ENCODE measurements at places on chromosomes 11 and 22. TPM values are rescaled to one million over a fixed set of nuclear protein-coding genes. Genes with fewer than 3 reads are reported as not detected.

Gene RAB38
- total RNA-seq: 23.6 TPM

Gene OR5P2
- total RNA-seq: not detected

Gene CD82
- 31.1 TPM for total RNA-seq

Gene CARNS1
- 5.1 TPM for total RNA-seq

Gene PLAAT5
- total RNA-seq: 2.7 TPM

Gene JOSD1
- 42.9 TPM for total RNA-seq

Gene OR10G6
- total RNA-seq: not detected

Gene CCDC73
- not detected for total RNA-seq

Gene RAG2
- 0.49 TPM for total RNA-seq

Gene MS4A10
- not detected for total RNA-seq

Gene SCGB1C1
- not detected for total RNA-seq

Gene CREBZF
- 227 TPM for total RNA-seq

Gene TMEM223
- 19.8 TPM for total RNA-seq

Gene SAA2
- total RNA-seq: 0.99 TPM

Gene MRGPRX4
- total RNA-seq: not detected

Gene SC5D
- 53.1 TPM for total RNA-seq

Gene LRRC75B
- 16.0 TPM for total RNA-seq

Gene TRIM66
- total RNA-seq: 13.0 TPM

Gene PSMC3
- total RNA-seq: 116 TPM

Gene MS4A12
- not detected for total RNA-seq

Gene CCT8L2
- not detected for total RNA-seq

Gene SCUBE1
- 17.4 TPM for total RNA-seq

Gene OR2AT4
- not detected for total RNA-seq

Gene AMPD3
- 10.1 TPM for total RNA-seq

Gene KCNK7
- 0.99 TPM for total RNA-seq

Gene HOATZ
- not detected for total RNA-seq

Gene KIF18A
- total RNA-seq: 8.7 TPM

Gene SCN4B
- 5.9 TPM for total RNA-seq

Gene OR2AG1
- total RNA-seq: not detected

Gene SLC22A6
- 0.88 TPM for total RNA-seq

Gene YPEL1
- 26.9 TPM for total RNA-seq

Gene SPON1
- total RNA-seq: 135 TPM

Gene SEPTIN5
- 83.4 TPM for total RNA-seq

Gene ST13
- 191 TPM for total RNA-seq

Gene CCDC89
- total RNA-seq: 4.0 TPM

Gene PAK1
- total RNA-seq: 99.8 TPM

Measured in camera-type eye (tissue), 1 donor.